Umbilical cord (tissue), 2 donors: ENCODE measurements at places on chromosomes 5 and 9.

GRCh38 chr5:143108498-143109128, 294.9 kb downstream of the NR3C1 start:
- DNase-seq, result no peak

DNA sequence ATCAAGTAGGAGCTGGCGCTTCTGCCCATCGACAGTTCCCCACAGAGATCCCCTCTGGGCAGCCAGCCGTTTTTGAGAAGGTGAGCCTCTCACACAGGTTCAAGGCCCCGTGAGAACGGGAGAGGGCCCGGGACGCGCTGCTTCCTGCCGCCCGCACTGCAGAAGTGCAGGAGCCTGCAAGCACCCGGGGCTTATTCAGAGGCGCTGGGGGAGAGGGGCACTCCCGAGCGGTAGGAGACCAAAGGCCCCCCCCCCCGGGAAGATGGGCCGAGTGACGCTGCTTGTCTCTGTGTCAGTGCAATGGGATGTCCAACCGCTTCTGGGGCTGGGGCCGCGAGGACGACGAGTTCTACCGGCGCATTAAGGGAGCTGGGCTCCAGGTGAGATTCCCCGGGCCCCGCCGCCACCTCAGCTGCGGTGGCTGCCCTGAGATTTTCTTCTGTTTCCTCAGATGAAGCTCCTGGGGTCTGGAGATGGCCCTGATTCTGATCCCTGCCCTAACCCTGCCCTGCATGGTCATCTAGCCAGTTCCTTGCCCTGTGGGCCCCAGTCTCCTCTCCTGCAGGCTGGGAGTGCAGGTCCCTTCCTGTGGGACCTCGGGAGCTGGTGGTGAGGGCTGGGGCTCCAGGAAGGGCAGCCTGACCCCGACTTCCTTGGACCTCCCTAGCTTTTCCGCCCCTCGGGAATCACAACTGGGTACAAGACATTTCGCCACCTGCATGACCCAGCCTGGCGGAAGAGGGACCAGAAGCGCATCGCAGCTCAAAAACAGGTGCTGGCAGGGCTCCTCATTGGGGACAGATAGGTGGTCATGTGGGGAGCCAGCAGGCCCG, 8.5 kb downstream of the B4GALT7 start:
- no peak for DNase-seq

GRCh38 chr5:149302641-149303040, 31.0 kb downstream of the AFAP1L1 start:
- DNase-seq, result no peak

- no peak for DNase-seq
These were observed 68.5 kb downstream of the LMX1B start for GRCh38 chr9:126682113-126682810.

GRCh38 chr9:13675638-13676000, 396.1 kb upstream of the MPDZ start:
- DNase-seq, result peak; percentile 44
